SK-N-SH (cell line): ENCODE measurements at places on chromosomes 11 and 22. TPM values are rescaled to one million over a fixed set of nuclear protein-coding genes. Genes with fewer than 3 reads are reported as not detected.

The SCGB2A2 gene
- not detected in 2 replicates for polyA plus RNA-seq

DNA sequence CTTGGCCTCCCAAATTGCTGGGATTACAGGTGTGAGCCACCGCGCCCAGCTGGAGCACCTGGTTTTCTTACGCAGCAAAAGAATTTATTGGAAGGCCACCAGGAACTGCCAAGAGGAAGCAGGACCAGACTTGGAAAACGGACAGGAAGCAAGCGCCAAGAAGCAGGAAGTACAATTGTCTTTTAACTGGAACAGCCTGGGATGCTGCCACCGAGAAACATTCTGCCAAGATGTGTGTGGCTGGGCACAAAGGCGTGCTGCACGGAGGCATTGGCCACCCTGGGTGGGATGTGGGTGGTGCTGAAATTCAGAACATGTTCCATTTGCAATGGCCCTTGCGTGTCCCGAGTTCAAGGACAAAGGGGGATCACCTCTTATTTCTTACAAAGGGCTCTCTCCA is 15.4 kb downstream of the SLC3A2 start:
- no peaks in the 10 kb centered on the region; the same call in 1 of the 2 replicates for H3K4me1 ChIP-seq
- H3K27ac ChIP-seq = no peak overlapping the region
- DNase-seq = no peak
- H3K4me3 ChIP-seq = no peak overlapping the region

DNA sequence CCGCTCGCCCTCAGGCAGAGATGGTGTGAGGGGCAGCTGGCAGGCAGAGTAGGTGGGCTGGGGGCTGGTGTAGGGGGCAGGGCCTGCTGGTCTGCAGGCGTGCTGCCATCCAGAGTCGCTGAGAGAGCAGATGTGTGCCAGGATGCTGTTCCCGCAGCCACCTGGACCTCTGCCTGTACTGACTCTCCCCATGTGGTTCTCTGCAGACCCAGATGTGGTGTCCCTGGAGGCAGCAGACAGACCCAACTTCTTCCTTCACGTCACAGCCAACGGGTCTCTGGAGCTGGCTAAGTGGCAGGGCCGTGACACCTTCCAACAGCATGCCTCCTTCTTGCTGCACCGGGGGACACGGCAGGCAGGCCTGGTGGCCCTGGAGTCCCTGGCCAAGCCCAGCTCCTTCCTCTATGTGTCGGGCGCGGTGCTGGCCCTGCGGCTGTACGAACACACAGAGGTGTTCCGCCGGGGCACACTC is 58.6 kb downstream of the OTOG start:
- H3K4me3 ChIP-seq = no peak overlapping the region
- H3K36me3 ChIP-seq = no peaks in the 10 kb centered on the region
- no peaks in the 10 kb centered on the region for H3K27me3 ChIP-seq
- DNase-seq = peak; percentile 64
- H3K27ac ChIP-seq = no peak overlapping the region

DNA sequence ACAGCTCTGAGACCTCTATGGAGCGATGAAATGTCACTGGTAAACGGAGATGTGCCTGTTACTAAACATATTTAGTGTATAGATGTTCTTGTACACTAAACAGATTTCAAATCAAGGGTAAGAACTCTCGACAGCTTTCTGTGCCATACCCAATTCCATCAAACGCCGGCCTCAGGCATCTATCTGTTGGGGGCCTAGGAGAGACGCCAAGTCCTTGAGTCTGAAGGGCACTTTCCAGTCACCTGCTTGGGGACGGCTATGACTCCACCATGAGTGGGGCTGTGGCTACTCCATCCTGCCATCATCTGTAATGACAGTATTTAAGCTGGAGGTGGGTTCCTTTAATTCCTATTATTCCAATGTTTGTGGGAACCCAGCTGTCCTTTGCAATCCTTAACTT is 87.8 kb downstream of the SHANK2 start:
- H3K4me3 ChIP-seq = no peak overlapping the region
- H3K36me3 ChIP-seq = no peaks in the 10 kb centered on the region
- no peak for DNase-seq
- no peaks in the 10 kb centered on the region for H3K4me1 ChIP-seq
- no peaks in the 10 kb centered on the region for H3K27me3 ChIP-seq

DNA sequence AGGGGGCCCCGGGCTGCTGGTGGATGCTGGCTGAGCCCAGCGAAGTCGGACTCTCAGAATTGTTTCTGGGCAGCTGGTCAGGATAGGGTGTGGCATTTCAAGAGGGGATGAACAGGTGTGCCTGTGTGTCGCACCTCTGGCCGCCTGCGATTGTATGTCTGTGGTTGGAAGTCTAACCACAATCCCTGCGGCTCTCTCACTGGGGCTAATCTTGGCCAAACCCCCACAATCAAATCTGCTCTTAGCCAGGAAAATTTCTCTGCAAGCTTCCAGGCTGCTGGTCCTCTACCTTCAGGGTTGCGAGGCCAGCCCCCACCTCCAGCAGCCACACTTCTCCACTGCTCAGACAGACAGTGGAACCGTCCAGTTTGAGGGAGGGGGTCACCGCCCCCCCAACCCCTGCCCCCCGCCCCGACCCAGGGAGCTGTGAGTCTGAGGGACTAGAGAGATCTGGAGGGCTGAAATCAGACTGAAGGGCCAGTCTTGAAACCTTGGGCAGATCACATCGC is 953 bp downstream of the ATG16L2 start:
- H3K27ac ChIP-seq = peak overlapping the region; percentile 91
- no peak for DNase-seq
- no peaks in the 10 kb centered on the region for H3K36me3 ChIP-seq
- no peaks in the 10 kb centered on the region for H3K27me3 ChIP-seq
- H3K4me3 ChIP-seq = peak overlapping the region; percentile 92
- peaks cover 8% of the 10 kb centered on the region; the same call in 1 of the 2 replicates for H3K4me1 ChIP-seq
